T-cell (primary cell): ENCODE measurements at places on chromosomes 4 and X. TPM values are rescaled to one million over a fixed set of nuclear protein-coding genes. Genes with fewer than 3 reads are reported as not detected.

GLRA3 gene
- total RNA-seq = not detected

MTTP gene
- total RNA-seq = not detected

GRCh38 chrX:154505734-154506133, 10.3 kb downstream of the FAM3A start:
- DNase-seq = no peak

TMPRSS11B gene
- total RNA-seq = not detected

- no peak for DNase-seq
These were observed 137.9 kb downstream of the PJA1 start for GRCh38 chrX:69027181-69028005.

GRCh38 chr4:30721185-30722091, 1.3 kb downstream of the PCDH7 start:
- DNase-seq = no peak

TEX11 gene
- total RNA-seq = not detected

KCNIP4 gene
- not detected for total RNA-seq

GRCh38 chr4:68383115-68383514, 33.2 kb upstream of the YTHDC1 start:
- DNase-seq = no peak

GRCh38 chr4:142901166-142901662, 55.1 kb upstream of the INPP4B start:
- DNase-seq = no peak

- no peak for DNase-seq
These were observed 38.5 kb upstream of the GPC3 start for GRCh38 chrX:134023851-134024281.

GRCh38 chrX:110836451-110836850, 40.8 kb upstream of the CHRDL1 start:
- no peak for DNase-seq

SSX4 gene
- total RNA-seq = not detected

GRCh38 chrX:48890934-48891401, 6.6 kb downstream of the TIMM17B start:
- no peak for DNase-seq

DNA sequence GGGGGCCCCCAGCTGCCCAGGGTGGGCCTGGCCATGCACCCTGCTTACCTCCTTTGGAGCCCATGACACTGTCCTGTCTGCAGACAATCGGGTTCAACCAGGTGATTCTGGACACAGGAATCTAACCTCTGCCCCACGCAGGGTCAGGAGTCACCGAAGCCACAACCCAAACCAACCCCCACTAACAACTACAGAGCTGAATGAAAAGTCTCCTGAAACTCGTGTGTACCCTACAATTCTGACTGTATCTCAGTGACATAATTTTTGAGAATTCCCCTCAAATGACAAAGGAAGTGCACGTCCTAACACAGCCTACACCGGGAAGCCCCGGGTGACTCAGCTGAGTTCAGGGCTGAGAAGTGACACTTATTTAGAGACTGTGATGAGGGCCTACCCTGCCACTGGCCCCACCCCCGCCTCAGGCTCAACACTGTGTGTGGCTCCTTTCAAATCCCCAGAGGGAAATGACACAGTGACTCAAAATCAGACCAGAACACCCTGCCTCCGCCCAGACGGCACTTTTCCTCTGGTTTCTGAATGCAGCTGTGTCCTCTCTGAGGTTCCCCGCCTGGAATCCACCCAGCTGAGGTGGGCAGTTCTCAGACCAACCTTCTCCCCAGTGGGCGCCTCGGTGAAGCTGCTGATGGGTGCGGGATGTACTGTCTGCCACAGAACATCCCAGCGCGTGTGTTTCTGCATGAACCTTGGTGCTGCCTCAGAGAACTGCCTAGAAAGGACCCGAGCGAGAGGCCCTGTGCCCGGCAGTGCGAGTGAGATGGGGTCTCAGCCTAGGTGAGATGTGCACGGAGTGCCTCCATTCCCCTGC, 9.9 kb downstream of the TNIP2 start:
- peak; percentile 75 for DNase-seq

DNA sequence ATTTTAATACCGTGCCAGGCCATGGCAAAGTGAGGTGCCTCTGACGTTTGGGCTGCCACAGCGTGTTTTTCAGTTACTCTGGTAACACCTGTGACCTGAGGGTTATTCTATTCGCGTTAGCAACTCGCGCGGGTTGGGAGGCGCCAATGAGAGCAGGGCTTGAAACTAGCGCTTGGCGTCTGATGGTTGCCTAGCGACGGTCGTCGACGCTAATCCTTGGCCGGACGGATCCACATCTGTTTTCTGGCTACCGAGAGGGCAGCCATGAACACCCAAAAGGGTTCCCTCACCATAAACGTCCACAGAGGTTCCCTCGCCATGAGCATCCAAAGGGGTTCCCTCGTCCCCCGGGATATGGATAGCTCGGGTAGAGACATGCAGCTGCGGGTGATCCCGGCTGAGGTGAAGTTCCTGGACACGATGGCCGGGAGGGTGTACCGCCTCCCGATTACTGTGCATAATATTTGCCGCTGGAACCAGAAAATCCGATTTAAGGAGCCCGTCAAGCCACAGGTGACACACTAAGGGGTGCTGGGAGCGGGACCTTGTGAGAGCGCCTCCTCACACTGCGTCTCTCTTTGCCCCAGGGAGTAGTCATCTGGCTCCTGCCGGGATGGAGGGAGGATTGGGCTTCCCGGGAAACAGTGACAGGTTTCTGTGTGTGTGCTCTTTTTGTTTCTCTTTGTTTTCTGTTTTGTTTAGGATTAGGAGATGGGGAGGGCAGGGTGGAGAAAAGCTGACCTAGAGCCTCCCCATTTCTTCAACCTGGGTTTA, at the start of gene CFAP47:
Gene CFAP47 (plus strand): TSS at position 199 of the 774 bp plus-strand sequence. CDS start 66 bp downstream, at position 265.
- DNase-seq = no peak

- no peak for DNase-seq
These were observed 5.0 kb upstream of the TMEM164 start for GRCh38 chrX:109997786-109998452.

DNA sequence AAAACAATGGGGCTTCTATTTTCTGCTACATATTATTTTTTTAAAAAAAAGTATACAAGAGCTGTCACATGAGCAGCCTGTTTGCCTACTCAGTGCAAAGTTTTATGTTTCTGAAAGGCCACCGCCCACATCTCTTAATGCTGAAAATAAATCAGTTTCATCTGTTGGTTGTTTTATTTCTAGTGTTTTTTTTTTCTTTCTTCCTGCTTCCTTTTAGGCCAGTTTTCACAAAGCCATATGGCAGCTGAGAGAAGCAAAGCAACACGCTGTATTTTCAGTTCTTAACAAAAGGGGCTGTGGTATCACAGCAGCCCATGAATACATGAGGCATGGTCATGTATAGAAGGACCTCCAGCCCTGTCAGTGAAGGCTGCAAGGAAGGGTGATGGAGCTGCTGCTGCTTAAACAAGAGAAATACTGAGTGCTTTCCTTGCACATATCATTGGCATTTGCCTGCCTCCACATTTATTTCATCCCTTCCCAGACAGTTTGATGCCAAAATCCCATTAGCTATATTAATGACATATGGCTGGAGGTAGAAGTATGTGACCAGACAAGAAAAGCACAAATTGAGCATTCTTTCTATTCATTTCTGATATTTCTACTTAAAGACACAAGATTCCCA, 172.5 kb downstream of the PCDH18 start:
- DNase-seq = no peak

CENPU gene
- 1.9 TPM for total RNA-seq

THAP9 gene
- total RNA-seq = 3.0 TPM

DNA sequence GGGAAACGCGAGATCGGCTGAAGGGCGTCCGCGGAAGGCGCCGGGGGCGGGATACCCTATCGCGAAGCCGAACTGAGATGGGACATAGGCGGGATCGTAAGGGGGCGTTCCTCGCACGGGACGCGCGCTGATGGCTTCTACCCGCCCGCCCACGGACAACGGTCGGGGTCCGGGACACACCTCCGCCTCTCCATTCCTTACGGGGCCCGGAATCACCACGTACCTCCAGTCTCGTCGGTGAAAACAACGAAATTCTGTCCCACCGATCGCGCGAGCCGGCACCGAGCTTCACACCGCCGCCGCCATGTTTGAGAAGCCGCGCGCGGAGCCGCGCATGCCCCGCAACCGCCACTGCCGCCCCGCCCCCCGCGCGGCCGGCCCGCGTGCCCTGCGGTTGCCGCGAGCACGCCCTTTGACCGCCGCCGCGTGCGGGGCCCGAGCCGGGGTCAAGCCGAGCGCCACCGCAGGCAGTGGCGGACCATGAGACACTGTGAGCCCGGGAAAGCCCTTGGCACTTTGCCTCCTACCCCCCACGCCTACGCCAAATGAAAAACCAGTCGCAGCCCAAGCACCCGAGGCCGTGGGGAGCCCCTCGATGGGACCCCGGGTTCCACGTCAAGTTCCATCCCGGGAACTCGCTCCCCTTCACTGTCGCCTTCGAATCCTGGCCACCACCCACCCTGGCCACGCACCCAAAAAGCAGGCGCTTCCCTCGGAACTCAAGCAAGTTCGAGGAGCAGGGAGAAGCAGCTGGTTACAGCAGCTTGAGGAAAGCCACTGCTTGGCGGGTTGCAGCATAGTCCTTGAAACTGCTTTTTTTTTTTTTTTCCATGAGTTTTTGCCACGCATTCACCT, at the start of gene SCML2:
Gene SCML2 (minus strand): TSS at position 320 of the 855 bp plus-strand sequence. CDS start 20,617 bp downstream, outside the sequence.
- DNase-seq = no peak

- no peak for DNase-seq
These were observed 57.2 kb downstream of the YIPF6 start for GRCh38 chrX:68556036-68556435.

GRCh38 chrX:47384502-47384901, 14.1 kb downstream of the ZNF157 start:
- DNase-seq = peak; percentile 67
